ENCODE measurements at places on chromosomes 6 and 20.

DNA sequence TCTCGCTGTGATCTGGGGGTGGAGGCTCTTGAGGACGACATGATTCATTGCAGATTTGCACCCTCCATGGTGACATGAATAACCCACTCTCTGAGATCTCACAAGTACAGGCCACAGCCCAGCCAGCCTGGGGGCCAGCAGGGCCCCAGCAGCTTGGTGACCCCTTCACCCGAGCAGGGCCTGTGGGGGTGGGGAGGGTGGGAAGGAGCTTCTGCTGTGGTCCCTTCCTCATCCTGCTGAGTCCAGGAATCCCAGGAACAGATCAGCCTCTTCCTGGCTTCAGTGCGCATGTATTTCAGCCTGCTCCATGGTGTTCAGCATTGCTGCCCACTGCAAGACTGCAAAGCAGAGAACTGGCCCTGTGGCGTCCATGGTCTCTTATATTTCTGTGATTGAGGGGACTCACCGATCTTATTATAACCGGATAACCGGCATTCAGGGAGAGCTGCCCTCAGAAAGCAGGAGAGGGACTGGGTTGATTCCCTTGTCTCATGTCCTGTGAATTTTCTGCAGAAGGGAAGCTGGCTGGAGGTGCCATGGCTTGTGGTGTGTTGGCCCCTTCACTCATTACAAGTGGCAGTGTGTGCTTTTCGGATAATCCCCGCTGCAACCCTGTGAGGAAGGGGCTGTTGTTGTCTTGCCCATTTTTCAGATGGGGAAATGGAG is 118.8 kb upstream of the FRMD1 start:
- no peak for DNase-seq

GRCh38 chr6:143783077-143783476 is 60.1 kb upstream of the LTV1 start:
- DNase-seq, result no peak

DNA sequence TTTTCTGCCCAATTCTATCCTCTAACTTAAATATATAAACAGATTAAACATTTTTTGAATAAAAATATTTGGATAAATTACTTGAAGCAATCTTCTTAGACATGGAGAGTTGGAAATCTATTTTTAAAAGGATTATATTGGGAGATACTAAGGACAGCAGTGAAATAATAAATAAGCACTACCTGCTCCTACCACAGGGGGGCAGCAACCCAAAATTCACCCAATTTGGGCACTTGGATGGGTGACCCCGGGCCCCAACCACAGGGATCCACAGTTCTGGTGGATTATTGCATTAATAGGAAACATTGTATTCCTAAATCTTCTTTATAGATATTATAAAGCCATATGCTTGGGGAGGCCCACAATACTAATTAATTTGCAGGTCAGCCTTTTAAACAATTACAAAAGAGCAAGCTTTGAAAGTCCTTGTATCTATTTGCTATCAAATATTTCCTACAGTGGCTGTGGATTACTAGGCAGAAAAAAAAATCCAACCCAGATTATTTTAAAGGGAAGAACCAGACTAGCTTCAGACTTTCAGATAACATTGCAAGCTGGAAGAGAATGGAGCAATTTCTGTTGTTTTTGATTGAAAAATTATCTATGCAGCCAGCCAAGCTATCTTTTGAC is 66.4 kb upstream of the PDE10A start:
- DNase-seq, result no peak

DNA sequence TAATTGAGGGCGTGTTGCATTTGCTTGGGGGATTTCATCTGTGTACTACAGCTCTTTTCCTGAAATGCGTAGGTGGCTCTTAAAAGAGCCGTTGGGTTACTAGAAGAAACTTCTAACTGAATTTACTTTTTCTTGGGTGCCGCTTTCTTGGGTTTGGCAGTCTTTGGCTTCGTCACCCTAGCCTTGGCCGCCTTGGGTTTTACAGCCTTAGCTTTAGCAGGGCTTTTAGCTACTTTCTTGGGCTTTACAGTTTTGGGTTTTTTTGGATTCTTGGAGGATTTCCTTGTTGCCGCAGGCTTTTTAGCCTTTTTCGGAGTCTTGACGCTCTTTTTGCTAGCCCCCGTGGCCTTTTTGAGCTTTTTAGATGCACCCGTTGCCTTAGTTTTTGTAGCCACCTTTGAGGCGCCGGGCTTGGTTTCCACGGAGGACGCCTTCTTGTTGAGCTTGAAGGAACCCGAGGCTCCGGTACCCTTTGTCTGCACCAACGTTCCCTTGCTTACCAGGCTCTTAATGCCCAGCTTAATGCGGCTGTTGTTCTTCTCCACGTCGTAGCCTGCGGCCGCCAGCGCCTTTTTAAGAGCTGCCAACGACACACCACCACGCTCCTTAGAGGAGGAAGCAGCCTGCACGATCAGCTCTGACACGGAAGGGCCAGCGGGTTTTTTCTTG is 54.5 kb downstream of the TRIM38 start:
- DNase-seq, result no peak

GRCh38 chr6:118644007-118644406 is 7.4 kb downstream of the CEP85L start:
- no peak for DNase-seq

GRCh38 chr6:106508277-106508676 is 121.0 kb downstream of the RTN4IP1 start:
- DNase-seq, result no peak

DNA sequence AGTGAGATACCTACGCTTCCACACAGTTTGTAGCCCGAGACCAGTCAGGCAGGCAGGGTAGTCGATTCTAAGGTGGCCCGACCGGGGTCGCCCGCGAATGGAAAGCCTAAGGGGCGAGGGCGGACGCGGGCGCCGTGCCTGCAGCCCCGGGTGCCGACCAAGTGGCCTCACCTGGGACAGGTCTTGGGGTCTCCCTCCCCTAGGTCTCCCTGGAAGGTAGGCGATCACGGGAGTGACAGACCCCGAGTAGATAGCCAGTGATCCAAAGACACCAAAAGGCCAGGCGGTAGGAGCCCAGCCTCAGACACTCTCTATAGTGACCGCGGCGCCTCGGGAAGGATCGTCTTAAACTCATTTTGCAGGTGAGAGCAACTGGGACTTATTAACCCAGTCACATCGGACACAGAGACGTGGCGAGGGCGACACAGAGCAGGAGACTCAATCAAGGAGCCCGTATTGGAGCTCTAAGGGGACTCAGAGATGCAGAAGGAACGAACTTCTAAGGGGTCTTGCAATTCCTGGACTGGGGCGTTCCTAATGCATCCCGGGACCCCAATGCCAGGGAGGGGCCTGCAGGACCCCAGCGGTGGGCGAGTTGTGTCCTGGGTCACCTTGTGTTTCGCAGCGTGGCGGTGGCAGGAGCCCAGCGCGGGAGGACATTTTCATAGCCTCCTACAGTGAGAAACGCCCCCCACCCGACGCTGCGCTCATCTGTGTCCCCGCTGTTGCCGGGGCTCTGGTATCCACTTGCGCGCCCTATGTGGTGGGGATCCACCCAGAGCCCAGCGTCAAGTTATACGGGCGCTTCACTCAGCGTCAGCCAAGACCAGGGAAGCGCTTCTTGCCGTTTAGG is 2.1 kb upstream of the VSX1 start:
- no peak for DNase-seq

GRCh38 chr6:155444952-155445903 is 10.4 kb downstream of the NOX3 start:
- DNase-seq, result no peak

- no peak for DNase-seq
Measured at GRCh38 chr6:167566711-167567141, 241.8 kb downstream of the TTLL2 start.

DNA sequence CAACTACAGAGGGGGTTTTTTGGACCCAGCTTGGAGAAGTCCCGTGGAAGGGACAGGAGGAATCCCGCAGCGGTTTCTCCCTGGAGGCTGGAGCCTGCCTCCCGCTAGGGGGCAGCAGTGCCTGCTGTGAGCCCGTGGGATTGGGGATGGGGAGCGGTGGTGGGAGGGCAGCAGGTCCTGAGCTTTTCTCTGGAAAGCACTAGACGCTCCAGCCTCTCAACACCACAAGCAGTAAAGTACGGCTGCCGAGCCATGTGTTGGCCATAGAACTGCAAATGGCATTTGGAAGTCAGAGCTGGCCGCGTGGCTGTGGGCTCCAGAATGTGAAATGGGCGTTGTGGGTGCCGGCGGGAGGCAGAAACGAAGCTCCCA is 47.8 kb downstream of the GMPR start:
- DNase-seq, result no peak

DNA sequence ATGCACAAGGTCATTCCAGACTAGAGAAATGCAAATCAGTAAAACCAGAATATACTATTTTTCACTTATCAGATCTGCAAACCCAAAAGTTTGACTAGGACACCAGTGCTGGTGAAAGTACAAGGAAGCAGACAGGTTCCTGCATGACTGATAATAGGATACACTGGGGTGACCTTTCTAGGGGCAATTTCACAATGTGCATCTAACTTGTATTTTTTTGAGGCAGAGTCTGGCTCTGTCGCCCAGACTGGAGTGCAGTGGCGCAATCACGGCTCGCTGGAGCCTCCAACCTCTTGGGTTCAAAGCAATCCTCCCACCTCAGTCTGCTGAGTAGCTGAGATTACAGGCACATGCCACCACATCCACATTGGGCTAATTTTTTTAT is 11.4 kb downstream of the COMMD7 start:
- no peak for DNase-seq

GRCh38 chr6:22363714-22364239 is 66.9 kb upstream of the PRL start:
- DNase-seq, result no peak

GRCh38 chr6:140601021-140601808 is 1226.8 kb upstream of the CITED2 start:
- DNase-seq, result no peak

- no peak for DNase-seq
Measured at GRCh38 chr20:32558526-32558925, 26.6 kb downstream of the NOL4L start.

- no peak for DNase-seq
Measured at GRCh38 chr20:63747622-63748069, 8.1 kb downstream of the SLC2A4RG start.

DNA sequence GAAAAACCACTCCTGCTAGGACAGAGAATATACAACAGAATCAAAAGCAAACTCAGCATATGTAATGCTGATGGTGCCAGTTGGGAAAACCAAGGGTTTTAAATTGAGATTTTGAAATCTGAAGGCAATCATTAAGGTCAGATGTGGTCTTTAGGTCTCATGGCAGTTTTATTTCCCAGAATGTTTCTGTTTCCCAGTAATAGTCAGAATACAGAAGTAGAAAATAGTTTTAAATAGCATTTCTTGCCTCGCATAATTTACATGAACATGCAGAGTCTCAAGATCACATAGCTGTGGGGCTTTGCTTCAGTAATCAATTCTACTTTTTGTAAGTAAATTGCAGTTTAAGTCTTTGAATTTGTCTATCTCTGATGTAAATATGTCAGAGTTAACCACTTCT is 58.1 kb downstream of the RNF144B start:
- DNase-seq, result no peak

DNA sequence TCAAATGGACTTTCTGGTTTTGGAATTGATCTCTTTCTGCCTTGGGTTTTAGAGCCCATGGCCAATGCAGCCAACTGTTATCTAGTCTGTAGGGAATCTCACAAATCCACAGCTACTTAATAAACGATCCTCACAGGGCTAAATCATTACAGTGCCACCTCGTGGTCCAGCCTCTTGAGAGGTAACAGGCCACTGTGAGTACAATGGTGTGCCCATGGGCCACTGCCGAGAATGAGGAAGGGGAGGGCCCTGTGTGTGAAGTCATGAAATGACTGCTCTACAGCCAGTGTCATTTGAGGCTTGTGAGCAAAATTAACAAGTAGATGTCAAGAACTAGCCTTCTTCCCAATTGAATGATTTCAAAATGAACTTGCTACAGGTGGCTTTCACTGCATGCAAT is 54.3 kb upstream of the GMPR start:
- DNase-seq, result no peak

DNA sequence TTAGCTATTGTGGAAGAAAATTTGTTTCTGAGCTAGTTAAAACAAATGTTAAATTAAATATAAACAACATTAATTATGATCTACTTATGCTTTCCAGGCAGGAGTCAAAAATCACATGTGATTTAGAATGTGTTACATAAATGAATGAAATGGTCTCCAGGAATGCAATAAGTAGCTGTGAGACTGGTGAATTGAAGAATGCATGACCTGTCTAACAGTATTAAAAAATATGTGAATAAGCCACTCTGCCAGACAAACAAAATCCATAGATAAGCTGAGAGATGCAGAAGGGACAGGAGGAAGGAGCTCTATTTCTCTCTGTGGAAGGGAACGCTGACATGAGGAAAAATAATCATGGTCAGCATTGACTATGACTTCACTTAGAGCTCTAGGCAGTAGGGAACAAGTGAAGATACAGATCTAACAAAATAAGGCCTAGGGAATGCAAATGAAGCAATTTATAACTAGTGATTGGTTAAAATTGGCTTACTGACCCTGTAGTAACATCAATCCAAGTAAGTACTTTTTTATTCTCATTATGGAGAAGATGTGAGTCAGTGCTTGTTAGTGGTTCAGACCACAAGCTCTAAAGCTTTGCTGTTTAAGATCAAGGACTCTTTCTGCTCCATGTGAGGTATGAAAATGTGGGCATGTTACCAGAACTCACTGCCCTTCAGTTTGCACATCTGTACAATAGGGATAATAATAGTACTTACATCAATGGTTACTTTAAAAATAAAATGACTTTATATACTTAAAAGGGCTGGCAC is 432.6 kb downstream of the MMUT start:
- DNase-seq, result no peak

DNA sequence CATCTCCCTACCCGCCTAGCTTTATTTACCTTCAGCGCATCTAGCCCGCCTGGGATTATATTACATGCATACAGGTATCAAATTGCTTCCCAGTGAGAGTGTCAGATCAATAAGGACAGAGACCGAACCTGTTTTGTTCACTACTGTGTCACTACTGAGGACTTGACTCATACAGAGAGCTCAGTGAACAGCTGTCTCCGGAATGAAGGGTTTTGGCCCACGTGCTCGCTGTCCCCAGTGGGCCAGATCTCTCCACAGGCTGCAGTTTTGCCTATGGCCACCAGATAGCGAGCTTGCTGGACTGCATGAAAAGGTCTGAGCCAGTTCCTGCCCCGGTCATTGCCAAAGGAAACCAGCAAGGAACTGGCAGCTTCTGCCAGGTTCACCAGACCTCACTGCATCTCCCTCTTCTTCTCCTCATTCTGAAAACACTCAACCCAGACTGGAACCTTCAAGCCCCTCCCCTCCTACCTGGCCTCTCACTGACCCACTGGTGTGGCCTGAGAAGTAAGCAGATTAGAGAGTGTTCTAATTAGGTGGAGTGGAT is 150.8 kb downstream of the ZMYND8 start:
- DNase-seq, result no peak

GRCh38 chr20:32796981-32797451 is 22.7 kb upstream of the MAPRE1 start:
- DNase-seq, result no peak

DNA sequence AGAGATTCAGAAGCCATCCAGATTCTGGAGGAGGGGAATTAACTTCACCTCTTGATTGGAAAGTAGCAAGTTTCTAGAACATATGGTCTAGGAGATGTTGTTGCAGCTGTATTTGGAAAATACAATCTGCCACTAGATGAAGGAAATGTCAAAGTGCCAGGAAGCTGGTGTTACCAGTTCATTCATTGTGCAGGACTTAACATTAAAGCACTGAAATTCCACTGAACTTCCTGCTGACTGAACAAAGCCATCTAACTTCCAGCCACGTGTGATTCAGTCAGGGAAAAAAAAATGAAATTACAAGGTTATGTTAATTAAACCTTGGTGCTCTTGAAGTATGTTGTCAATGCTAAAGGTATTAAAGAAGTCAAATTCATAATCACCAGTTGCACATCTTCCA is 321.5 kb upstream of the SASH1 start:
- DNase-seq, result no peak

Measured in effector CD4-positive, alpha-beta T cell (primary cell).